HuH-7.5 (cell line): ENCODE measurements at places on chromosomes 12 and 14.

DNA sequence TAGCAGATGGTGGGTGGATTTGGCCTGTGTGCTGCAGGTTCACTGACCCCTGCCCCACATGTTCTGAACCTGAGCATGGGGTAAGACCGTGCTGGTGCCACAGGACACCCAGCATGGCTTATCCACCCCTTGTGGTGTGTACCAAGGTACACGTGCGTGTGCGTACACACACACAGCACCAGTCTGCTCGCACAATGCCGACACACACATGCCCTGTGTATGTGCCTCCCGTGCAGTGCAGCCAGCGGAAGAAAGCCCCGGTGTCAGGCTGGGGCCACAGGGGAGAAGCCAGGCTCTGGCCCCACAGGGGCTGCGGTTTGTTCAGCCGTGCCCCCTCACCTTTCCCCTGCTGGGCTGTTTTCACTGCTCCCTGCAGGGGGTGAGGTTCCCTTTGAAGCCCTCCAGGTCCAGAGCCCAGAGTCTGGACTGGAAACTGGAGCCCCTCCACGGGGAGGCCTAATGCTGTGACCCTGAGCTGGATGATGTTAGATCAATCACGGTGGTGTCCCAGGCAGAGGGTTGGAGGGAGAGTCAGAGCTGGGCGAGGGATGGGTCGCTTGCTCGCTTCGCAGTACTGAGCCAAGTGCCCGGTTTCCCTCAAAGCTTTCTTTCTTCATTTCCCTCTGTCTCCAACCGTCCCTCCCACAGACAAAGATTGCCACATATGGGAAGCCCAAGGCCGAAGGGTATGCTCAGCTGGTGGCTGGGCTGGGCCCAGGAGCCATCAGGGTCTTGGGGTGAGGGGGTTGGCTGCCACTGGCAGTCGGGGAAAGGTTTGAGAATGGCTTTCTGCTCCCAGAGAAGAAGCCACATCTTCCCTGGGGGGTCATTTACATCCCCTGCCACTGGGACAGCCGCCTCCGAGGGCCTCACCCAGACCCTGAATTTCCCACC lies 6.2 kb downstream of the DTX1 start:
- no peak for DNase-seq

GRCh38 chr12:51591016-51591901 lies at the start of gene SCN8A:
Gene SCN8A, plus strand, starts transcription at chr12:51591233. Its CDS starts 71,585 bp downstream, at chr12:51662818.
- DNase-seq, result peak; percentile 61

DNA sequence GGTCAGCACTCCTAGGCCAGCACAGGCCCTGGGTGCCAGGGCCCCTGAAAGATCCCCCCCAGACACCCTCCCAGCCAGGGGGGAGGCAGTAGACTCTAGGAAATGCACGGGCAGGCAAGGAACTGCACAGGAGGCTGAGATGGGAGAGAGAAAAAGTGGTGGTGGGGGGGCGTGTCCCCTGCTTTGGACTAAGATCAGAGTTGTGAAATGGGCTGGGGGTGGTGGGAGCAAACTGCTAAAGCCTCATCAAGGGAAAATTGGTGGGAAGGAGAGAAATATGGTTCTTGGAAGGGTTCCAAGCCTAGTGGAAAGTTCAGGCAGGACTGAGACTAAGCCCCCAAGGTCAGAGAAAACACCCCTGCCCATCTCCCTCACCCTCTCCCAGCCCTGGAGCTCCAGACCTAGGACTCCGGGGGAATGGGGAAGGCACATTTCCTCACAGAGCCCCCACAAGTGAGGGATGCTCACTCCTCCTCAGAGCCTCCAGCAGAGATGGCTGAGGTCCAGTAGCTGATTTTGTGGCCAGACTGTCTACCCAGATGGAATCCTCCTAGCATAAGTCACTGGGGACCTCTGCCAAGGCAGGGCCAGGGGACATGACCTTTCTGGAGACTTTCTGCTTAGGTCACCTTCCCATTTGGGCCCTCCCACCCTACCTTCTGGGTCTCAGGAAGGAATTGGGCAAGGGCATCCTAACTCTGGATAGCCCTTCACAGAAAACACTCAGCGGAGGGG lies 29.8 kb downstream of the FIGNL2 start:
- DNase-seq, result no peak

DNA sequence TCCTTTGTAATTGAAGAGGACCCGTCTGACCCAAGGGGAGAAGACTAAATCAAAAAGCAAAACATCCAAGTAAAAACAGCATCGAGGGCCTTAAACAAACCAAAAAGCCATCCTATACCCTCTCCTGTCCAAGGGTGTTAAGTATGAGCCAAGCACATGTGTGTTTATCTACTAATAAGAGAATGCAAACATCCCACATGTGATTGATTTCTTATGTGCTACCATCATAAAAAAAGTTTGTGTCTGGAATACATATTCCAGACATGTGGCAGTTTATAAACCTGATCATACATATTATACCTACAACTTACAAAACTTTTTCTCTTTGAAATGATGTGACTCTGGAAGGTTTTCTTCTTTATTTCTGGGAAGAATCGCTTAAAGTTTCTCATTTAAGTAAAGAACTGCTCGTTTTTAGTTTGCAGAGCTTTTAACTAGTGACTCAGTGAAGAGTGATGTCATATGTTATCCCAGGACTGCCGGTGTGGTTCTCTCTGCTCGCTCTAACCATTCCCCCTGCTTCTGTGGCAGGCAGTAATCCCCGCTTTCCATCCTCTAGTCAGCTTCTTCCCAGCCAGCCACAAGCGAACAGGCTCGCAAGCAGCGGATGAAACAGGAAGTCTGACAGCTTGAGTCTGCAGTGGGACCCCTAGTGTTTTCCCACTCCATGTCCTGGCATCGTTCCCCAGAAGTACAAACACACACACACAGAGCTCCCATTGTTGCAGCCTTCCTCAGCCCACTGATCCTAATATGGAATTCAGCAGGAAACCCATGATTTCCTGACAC lies 431 bp upstream of the RHOJ start:
- DNase-seq, result no peak

- no peak for DNase-seq
These were observed 129.0 kb downstream of the AACS start for GRCh38 chr12:125194163-125194773.

- no peak for DNase-seq
These were observed 236.7 kb downstream of the ANO2 start for GRCh38 chr12:5708371-5708770.

DNA sequence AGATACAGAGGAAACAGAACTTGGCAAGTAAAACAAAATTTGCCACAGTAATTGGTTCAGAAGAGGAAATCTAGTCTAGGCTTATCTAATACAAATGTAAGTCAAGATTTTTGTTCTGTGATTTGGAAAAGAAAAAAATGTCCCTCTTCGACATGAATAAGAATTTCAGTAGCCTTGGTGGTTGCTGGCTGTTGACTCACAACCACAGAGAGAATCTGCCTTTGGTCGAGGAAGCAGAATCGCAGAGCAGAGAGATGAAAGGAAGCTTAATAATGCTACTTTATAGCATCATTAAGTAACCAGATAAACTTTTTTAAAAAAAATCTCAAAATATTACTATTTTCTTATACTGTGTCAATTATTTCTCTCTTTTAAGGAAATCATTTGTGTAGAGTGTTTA lies 1096.6 kb downstream of the FLRT2 start:
- no peak for DNase-seq

DNA sequence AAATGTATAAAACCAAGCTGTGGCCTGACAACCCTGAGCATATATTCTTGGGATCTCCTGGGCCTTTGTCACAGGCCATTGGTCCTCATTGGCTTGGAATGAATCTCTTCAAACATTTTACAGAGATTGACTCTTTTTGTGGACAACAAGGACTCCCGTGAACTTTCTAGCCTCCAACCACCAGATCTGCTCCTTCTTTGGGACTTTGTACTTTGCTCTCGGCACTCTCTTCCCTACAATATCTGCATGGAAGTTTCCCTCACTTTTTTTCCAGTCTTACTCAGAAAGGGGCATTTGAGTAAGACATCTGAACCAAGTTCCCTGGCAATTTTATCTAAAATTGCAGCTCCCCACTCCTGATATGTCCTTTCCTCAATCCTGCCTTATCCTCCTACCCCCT lies 158.8 kb downstream of the PHLDA1 start:
- DNase-seq, result no peak

DNA sequence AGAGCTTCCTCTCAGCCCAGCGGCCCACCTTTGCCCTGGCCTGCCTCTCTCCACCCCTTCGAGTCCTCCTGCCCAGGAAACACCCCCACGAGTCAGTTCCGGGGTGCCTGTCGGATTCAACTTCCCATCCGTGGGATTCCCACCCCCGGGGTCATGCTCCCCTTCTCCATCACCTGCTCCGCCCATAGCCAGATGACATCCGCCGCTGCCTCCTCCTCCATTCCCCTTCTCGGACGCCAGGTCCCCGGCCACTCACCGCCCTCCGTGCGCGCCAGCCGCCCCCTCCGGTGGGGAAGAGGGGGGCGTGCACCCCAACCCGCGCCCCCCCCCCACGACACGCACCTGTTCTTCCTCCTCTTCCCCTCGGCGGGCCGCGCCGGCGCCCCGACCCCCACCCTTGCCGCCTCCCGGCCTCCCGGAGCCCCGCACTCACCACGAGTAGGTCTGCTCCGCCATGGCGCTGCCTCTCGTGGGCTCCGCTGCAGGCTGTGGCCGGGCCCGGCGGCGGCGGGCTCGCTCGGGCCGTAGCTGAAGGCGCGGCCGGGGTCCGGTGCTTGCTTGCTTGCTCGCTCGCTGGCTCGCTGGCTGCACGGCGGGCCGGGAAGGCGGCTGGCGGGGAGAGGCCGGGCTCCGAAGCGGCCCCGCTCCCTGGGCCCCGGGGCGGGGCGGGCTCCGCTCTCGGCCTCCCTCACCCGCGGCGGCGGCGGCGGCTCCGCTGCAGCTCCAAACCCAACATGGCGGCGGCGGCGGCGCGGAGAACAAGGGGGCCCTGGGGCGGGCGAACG lies 554 bp downstream of the SPPL3 start:
- DNase-seq, result peak; percentile 20

DNA sequence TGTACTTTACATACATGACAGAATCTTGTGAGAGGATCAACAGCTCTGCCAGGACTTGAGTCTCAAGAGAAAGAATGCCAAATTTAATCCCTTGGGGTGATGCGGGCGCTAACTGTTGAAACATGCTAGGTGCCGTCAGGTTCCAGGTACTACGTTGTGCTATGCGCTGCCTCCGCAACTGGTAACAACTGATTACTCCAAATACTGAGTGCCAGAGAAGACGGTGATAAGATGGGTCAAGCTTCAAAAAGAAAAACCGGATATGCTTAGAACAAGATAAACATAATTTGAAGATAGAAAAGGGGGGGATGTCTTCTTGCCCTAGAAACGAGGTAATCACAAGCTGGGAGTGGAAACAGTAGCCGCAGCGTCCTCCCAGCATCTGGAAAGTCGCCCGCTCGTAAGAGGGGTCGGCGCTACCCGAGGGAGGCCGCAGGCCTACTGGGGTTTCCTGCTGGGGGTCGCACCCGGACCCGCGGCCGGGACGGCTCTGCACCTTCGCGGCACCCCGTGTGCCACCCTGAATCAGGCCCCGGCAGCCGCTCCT lies 678 bp downstream of the ZBTB25 start:
- no peak for DNase-seq

DNA sequence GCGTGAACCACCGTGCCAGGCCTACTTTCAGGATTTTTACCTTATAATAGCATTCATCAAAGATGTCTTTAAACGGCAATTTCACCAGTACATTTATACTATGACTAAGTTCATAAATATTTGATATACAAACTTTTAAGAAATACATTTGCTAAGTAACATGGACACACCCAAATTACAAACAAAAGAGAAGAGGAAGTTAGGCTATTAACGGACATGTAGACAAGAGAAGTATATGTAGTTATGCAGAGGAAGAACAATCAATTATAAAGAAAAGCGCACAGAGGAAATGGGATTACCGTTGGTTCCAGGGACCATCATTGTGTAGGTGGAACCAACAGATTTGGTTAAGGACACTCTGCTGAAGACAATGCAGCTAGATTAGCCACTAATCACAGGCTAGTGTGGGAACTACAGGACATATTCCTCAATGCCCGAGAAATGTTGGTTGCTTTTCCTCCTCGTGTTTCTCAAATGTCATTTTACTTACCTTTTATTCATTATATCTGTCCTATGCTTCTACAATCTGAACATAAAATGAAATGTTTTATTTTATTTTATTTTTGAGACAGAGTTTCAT lies 24.0 kb upstream of the PKP2 start:
- DNase-seq, result no peak

DNA sequence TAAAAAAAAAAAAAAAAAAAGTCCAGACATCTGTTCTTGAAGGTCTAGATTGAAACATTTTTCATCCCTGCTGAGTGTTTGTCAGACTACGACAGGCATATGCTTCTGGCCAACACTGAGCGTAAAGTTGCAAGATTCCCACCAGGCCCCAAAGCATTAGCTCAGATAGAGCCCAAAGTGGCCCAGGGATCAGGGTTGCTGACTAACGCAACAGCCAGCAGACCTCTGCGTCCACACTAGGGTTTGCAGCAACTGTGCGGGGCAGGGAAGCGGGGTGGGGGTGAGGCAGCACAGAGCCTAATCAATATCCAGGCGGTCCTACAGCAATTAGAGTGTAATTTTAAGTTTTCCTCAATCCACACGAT lies 55.7 kb downstream of the SSH1 start:
- DNase-seq, result no peak

GRCh38 chr12:125734137-125734536 lies 668.9 kb downstream of the AACS start:
- DNase-seq, result no peak

DNA sequence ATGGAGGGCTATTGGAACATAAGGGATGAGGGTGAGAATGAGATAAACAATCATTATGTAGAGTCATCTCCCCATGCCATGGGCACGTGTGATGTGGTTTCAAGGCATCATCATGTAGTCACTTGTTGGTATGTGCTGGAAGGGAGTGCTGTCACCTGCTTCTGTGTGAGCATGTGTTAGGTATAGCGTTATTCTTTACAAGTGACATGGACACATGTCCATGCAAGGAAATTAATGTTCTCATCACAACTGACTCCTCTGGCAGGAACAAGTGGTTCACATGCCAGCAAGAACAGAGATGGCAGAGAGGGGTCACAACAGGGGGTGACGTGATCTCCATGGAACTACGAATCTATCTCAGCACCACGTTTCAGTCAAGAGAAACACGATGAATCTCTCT lies 815.8 kb downstream of the BCL11B start:
- DNase-seq, result no peak

DNA sequence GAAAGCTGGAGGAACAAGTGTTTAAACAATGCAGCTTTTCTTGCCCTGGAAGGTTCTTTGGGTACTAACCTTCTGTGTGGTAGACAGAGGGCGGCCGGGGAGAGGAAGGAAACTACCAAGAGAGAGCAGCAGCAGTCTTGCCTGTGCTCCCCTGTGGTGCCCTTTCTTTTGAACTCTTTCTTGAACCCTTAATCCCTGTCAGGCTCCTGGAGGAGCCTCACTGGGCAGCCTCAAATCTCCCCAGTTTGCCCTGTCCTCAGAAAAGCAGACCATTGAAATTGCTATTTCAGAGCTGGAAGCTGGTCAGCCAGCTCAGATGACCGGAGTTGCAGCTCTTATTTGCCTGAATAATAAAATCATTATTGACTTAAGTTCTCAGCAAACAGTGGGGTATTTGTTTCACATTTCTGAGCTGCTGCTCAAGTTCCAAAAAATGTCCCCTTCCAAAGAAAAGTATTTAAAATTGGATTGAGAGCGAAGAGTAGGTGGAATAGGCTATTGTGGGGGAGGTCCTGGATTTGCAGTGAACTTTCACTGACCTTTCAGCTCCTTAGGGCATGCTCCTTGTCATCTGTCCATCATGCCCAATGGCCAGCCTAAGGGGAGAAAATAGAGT lies 42.1 kb upstream of the RNASE3 start:
- no peak for DNase-seq
